SK-MEL-5 (cell line): ENCODE measurements at places on chromosomes 13 and 19. TPM values are rescaled to one million over a fixed set of nuclear protein-coding genes. Genes with fewer than 3 reads are reported as not detected.

Gene ODAD3
- 0.08 TPM in 1 of 2 replicates, not detected in the other for total RNA-seq

Gene PROZ
- not detected in 2 replicates for total RNA-seq

Gene KCNN4
- 1.4 and 1.7 TPM in 2 replicates for total RNA-seq

Gene SMIM44
- total RNA-seq, result not detected in 2 replicates

Gene ELSPBP1
- 7.3 and 8.6 TPM in 2 replicates for total RNA-seq

Gene KLF16
- total RNA-seq, result 7.1 and 10.0 TPM in 2 replicates

Gene FLT1
- 0.03 and 0.18 TPM in 2 replicates for total RNA-seq

Gene ZIM2
- total RNA-seq, result not detected in 2 replicates

Gene PGPEP1
- total RNA-seq, result 8.1 and 10.5 TPM in 2 replicates

Gene PLIN4
- 0.05 TPM in 2 replicates for total RNA-seq

Gene N4BP2L1
- 0.21 and 0.29 TPM in 2 replicates for total RNA-seq

Gene ZNF888
- 1.5 and 1.9 TPM in 2 replicates for total RNA-seq

Gene C19orf67
- total RNA-seq, result not detected in 2 replicates

Gene SIX5
- total RNA-seq, result 7.0 and 7.9 TPM in 2 replicates

Gene IFT88
- 22.6 and 26.7 TPM in 2 replicates for total RNA-seq

DNA sequence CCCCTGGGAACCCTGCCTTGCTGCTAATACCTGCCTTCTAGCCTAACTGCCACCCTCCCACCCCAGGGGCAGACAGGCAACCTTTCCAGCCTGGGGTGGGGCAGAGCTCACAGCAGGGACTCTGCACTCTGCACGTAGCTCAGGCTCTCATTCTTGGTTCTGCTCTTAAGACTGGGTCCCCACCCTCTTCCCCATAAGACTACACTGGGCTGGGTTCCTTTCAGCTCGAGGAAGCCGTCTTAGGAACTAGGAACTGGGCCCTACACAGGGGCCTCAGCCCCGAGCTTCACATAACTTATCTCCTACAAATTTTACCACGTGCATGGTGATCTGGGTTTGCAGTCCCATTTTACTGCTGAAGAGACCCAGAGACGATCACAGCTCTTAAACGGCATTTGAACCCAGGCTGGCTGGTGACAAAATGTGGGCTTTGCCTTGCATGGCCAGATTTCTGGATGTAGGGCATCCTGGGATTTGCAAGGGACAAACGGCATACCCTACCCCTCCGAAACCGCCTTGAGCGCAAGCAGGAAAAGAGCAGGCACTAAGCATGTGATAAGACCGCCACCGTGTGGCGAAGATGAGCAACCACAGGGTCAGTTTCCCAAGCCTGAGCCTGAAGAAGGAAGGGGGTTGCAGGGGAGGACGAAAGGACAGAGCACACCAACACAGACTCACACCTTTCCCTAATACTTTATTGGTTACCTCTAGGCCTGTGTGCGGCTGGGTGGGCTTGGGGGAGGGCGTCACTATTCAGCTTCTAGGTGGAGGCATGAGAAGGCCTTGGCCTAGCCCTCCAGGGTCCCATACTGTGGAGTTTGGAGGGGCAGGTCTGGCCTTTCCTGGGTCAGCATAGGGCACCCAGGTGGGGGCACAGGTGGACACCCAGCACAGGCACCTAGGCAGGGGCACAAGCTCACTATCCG is 5.1 kb downstream of the JUNB start:
- peak; percentile 84 for DNase-seq

GRCh38 chr19:42961119-42961518 is 24.1 kb upstream of the PSG7 start:
- DNase-seq, result no peak

DNA sequence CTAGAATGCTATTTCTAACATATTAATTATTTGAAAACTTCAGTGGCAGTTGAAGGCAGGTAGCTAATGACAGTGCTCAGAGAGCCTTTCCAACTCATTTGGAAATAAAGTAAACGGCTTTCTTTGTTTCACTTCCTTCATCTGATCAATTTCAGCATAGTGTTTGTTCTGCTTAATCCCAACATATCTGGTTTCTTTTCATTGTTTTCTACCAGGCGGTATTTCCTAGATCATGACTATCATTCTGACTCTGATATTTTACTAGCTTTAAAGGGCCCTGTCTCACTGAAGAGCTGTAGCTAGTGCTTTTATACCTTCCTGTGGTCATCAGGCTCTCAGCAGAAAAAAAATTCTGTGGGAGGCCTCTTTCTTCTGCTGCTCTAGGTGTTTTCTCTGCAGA is 178.6 kb downstream of the RBM26 start:
- DNase-seq, result no peak

DNA sequence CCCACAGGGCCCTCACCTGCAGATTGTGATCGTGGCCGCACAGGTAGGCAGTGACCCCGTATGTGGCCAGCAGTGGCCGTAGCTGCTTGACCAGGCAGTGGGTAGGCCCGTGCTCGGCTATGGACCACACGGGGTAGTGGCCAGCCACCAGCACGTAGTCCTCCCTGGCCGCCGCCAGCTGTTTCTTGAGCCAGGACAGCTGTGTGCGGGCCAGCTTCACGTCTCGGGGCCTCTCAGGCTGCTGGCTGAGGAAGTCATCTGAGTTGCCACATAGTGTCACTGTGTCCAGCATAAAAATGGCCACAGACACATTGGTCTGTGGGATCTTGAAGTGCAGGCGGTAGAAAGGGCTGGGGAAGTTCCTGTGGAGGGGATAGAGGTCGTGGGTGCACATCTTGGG is 1.2 kb downstream of the ACP5 start:
- DNase-seq, result no peak

DNA sequence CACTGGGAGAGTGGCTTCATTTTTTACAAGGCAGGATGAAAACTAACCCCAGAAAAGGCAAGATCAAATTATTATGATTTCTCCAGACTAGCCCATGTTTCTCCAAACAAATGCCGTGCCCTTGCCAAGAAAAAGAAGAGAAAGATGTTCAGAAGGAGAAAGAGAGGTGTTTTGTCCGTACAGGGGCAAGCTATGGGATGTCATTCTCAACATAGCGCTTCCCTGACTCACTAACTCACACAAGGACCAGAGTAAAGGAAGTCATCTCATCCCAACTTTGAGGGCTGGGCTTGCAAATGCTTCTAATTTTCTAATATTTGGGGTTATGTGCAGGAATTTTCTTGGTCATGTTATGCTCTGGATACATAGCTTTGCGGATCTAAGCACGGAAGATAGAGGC is 224.2 kb upstream of the MAB21L1 start:
- no peak for DNase-seq

- DNase-seq, result no peak
Observed at GRCh38 chr19:11164296-11164695, 8.7 kb upstream of the SPC24 start.

- DNase-seq, result no peak
Observed at GRCh38 chr19:16234552-16235445, 37.1 kb downstream of the AP1M1 start.

DNA sequence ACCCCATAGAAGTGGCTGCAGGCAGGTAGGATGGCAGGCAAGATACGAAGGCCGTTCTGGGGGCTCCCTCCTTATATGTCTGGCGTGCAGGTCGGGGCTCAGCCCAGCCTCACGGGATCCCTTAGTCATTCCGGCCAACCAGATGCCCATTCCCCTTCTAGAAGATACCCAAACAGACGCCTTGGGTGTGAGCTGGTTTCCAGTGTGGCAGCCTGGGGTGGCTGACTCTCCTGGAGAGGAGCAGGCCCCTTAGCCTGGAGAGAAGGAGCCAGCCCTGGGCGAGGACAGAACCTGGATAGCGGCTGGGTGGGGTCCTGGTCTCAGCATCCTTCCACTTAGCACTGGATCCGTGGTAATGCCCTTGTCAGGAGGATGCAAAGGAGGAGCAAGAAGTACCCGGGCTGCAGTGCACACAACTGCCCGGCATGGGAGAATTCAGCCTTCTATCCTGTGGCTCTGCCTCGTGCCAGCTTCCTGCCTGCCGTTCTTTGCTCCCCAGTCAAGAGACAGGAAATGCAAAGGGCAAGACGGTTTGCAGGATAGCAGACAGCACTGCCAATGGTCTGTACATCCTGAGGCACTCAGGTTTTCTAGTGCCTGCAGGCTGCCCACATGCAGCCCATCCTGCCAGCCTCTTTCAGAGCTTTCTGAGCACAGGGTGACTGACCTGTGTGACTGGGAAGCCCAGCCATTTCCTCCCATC is 56.7 kb upstream of the WASF3 start:
- DNase-seq, result peak; percentile 52

GRCh38 chr13:83386609-83387008 is 495.7 kb downstream of the SLITRK1 start:
- DNase-seq, result no peak

GRCh38 chr19:15702534-15702930 is 25.3 kb upstream of the OR10H2 start:
- peak; percentile 39 for DNase-seq

DNA sequence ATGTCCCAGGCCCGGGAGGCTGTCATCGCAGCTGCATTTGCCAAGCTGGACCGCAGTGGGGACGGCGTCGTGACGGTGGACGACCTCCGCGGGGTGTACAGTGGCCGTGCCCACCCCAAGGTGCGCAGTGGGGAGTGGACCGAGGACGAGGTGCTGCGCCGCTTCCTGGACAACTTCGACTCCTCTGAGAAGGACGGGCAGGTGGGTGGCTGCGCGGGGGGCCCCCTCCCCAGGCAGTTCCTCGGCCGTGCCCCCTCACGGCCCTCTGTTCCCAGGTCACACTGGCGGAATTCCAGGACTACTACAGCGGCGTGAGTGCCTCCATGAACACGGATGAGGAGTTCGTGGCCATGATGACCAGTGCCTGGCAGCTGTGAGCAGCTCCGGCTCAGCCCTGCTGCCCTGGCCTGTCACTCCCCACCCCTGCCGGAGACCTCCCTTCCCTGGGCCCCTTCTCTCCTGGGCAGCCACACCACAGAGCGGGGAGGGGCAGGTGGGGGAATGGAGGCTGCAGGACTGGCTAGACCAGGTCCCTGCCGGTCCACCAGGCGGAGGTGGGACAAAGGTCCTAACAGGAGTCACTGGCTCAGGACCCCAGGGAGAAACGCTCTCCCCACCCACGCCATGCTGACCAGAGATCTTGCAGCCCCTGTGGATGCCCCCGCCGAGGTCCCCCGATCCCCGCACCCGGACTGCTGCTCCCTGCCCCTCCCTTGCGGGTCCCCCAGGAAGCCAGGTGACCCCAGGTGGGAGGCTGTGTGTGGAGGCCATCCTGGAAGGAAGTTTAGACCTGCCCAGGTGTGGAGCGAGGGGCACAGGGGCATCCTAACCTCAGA is 1.1 kb downstream of the CAPS start:
- no peak for DNase-seq

GRCh38 chr19:31938675-31939074 is 406.7 kb upstream of the ZNF507 start:
- DNase-seq, result no peak

DNA sequence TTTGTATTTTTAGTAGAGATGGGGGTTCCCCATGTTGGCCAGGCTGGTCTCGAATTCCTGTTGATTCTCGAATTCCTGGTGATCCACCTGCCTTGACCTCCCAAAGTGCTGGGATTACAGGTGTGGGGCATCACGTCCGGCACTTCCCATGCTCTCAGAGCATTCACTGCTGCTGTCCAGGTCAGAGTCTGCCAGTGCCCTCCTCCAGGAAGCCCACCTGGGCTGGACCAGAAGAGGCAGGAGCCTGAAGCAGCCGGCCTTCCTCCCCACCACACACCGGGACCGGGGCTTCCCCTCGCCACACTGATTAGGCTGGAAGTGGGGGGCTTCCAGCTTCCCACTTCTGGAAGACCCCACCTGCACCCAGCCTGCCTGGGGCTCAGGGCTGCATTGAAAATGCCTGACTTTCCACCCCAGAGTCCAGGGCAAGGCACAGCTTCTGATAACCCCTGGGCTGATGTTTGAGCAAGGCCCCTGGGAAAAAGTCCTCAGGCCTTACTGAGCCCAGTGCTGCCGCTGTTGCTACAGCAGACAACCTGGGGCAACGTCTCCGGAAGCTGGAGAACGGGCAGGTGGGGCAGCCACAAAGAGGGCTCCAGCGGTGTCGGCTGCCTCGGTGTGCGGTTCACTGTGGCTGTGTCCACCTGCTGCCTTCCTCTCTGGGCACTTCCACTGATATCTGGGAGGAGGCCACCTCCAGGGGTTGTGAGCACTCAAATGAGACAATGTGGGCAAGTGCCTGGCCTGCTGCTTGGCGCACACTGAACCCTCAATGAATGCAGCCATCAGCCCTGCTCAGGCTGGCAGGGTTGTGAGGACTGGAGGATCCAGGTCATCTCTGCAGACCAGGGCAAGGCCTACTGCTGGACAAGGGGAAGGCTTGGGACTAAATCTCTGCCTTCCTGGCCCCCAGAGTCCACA is 22.6 kb downstream of the CEBPA start:
- no peak for DNase-seq

GRCh38 chr19:13172346-13173138 is 22.3 kb downstream of the IER2 start:
- peak; percentile 49 for DNase-seq

DNA sequence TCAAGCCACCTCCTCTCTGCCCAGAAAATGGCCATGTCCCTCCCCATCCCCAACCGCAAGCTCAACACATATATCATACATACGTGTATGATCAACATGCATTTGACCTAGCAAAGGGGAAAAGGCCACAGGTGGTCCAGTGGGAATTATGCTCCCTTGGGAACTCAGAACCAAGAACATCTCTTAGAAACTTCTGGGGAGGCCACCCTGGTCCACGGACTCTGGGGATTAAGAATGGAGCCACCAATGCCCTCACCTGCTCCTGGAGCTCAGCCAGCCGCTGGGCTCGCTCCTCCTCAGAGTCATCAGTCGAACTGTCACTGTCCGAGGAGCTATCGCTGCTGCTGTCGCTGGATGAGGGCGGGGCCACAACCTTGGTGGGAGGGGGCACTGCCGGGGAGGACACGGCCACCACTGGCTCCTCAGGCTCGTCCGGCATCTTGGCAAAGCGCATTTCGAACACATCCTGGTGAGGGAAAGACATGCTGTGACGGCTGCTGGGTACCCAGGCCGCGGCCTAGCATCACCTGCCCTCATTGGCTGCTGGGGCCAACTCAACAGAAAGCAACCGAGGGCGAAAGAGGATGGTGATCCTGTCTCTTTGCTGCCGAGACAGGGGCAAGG is 24.6 kb upstream of the EPHX3 start:
- no peak for DNase-seq

GRCh38 chr19:57708641-57709361 is at the start of gene ZNF154:
ZNF154 (minus strand) TSS chr19:57709204; CDS start chr19:57708971, 233 bp downstream.
- DNase-seq, result no peak

- DNase-seq, result no peak
Observed at GRCh38 chr13:43652760-43653159, 134.0 kb downstream of the ENOX1 start.

DNA sequence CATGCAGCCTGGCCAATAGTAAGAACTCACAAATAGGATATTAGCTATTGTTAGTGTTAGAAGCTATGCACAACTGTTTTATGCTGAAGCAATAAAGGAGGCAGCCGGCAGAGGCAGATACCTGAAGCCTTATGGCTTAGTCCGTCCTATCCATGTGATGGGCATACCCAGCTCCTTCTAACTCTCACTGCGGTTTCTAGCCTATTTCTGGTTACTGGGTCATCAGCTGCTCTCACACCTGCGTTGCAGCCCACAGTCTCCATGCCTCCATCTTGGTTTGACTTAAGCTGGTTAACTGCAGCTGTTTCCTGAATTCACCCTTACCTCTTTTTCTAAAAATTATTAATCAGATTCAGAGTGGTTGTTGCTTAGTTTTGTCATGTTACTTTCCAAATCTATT is 40.5 kb upstream of the CNMD start:
- no peak for DNase-seq

GRCh38 chr19:55173714-55174409 is 6.2 kb downstream of the SYT5 start:
- DNase-seq, result peak; percentile 86
